Urinary bladder (tissue), 4 donors: ENCODE measurements at places on chromosomes 7 and 10.
A peak's percentile ranks its signal among the peaks of the same experiment; 100 is the strongest.

DNA sequence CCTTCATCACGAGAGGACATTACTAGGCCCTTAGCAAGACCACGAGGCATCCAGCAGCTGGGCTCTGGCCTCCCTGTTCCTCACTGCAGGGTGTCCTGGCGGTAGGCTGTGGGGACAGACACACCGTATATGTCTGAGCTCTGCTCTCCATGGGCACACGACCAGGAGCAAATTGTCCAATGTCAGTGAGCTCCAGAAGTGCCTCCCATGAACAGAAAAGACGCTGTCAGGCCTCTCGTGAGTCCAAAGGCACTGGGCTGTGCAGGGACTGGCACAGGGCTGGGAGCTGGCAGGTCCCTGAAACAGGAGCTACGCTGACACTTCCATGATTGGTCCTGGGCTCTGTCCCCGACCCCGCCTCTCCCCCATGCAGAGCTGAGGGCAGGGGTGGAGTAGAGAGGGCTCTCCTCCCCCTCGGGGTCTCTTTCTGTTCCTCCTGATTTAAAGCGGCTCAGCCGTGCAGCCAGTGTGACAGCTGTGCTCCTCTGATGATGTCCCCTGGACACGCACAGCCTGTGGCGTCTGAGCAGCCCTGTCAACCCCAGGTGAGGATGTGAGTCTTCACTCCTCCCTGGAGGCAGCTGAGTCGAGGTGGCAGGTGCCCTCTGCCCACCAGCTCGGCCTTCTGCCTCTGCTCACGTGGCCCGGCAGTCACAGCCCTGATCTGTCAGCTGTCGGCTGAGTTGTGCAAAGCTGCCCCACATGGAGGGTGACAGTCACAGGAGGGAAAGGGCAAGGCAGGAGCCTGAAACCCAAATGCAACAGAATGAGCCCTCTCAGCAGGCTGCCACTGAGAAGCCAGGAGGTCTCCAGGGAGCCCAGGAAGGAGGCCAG, 13.0 kb downstream of the ANTXRL start:
- no peak for DNase-seq

DNA sequence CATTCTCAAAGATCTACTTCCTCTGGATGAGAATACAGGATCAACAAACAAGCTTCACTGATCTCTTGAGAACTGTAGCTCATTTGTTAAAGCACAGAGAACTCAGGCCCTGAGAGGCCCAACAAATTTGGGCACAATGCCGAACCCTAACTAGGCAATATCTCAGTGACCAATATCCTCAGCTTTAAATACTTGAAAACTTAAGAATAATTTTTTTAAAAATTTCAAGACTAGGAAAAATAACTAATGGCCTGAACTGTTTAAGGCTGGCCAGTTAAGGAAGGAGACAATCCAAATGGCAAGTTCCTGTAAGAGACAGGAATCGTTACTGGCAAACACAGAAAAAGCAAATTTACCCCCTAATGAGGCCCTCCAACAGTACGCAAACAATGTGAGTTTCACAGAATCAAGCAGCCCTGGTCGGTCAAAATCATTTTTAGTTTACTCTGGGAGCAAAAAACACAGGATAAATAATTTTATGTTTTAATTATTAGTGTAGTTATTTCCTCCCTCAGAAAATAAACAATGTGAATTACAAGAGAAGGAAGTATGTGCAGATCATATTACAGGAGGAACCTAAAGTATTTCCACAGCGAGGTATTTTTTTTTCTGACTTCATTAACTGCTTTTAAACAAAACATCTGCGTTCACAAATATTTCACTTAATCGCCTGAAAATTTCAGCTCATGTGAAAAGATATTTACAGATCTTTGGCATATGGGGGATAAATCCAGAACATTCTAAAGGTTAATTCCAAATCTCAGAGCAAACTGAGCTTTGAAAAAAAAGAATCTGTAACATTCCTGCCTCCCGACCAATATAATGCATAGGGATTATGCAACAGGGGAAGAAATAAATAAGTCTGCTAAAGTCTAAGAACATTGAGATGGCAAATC, 39.5 kb downstream of the NT5C2 start:
- peak; percentile 59 for DNase-seq

- DNase-seq: no peak
Measured at GRCh38 chr7:133698127-133698526, 429.0 kb upstream of the LRGUK start.

- DNase-seq: no peak
Measured at GRCh38 chr7:4775848-4776623, 613 bp downstream of the AP5Z1 start.

DNA sequence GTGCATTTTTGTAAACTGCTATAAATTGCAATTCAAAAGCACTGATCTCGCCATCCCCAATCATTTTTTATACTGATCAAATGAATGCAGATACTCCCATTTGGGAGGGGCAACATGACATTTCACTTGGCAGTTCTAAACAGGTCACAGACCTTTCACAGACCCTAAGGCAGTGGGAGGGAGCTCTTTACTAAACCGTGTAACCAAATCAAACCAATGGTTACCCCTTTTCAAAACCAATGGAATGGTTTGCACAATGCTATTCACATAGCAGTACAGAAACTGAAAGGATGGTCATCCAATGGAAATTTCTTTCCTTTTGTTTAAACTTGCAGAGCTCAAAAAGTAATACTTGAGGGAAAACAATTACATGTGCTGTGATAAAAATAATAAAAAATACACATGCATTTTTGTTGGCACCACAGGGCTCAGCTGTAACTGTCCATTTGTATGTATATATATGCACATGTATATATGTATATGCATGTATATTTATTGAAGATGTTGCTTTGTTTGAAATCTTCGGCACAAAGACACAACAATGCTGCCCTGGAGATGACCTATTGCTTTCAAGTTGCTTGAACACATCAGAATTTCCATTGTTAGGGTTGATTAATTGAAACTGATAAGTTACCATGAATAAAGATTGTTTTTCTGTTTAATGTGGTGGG, 14.0 kb downstream of the PTF1A start:
- no peak for DNase-seq

DNA sequence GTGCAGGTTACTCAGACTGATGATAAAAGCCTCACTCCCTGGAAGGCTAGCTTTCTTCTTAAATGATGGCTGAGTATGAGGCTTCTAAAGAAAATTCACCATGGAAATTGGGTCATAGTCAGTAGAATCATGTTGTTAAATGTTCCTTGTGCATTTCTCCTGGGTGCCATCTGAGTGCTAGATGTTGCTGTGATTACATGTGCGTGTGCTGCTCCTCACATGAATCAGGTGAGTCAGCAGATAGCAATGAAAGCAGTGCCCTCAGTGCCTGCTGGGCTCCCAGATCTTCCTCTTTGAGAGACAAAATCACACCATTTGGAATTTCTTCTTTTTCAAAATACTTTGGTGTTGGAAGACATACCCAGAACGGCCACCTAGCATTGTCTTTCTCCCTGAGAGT, 331.7 kb downstream of the XPNPEP1 start:
- DNase-seq: no peak
